ENCODE measurements at places on chromosomes 4 and X.

GRCh38 chrX:15911734-15912550 is 57.3 kb upstream of the AP1S2 start:
- no peak for DNase-seq

DNA sequence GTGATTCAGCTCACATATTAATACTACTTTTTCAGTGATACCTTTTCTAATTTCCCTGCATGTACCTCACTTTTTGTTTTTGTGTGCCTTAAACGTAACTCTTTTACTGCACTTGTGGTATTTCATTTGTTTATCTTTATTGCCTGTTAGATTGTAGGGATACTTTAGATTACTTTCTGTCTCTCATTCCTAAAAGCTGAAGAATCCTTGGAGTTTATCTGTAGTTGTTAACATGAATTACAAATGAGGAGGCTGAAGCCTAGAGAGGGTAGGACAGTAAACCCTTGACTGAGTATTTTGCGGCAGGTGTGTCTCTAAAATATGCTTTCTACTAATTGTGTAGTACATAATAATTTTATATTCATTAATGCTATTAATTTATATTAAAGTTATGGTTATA is 34.9 kb downstream of the BMP2K start:
- DNase-seq: no peak

- no peak for DNase-seq
Measured at GRCh38 chr4:1534876-1535526, 128.8 kb upstream of the NKX1-1 start.

DNA sequence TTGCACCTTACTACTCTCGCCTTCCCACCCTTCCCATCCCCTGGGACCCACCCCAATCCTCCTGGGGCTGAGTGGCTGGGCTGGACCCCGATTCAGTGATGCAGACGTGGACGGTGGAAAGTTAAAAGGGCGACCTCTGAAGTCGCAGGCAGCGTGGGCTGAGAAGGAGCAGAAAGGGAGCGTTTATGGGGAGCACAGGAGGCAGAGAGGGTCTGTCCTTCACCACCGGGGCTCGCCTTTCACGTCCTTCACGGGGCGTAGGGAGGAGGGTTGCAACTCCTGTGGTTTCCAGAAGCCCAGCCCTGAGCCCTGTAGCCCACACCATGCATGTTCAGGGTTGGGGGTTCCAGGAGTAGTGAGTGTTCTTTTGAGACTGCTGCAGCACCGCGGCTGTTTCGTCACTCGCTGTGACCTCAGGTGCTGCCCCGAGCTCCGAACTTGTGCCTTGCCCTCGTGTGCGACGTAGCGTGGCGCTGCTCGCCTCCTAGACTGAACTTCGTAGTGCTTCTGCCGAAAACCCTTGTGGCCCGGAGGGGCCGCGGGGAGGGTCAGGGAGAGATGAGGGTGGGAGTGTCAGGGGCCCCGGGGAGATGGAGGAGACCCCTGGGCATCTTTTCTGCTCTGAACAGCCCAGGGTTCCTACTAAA is 1.6 kb downstream of the NHS start:
- DNase-seq: no peak

- no peak for DNase-seq
Measured at GRCh38 chr4:4428966-4429875, 42.3 kb downstream of the NSG1 start.

DNA sequence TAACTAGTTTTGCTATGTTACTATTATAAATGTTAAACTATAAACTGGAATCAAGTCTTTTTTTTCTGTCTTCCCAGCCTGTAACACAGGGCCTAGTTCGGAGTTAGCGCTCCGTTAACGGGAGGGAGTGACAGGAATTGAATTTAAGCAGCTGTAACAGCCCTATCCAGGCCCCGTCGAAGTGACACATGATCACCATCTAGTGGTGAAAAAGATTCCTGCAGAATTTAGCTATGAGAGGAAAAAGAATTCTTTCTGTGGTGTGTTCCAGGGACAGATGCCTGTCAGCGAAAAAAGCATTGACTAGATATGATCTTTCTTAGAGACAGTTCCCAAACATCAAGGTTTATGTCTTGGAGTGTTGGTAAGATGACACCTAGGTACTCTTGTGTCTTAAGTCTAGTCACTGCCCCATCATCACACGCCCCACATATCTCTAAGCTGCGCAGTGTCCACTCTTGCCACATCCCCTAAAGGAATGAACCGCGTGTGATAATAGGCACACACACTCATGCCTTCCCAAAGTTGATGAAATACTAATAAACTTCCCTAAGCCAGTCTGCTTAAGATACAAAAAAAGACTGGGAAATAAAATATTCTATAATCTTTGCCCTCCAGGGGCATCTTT is 2.1 kb downstream of the GAB3 start:
- peak; percentile 80 for DNase-seq

- DNase-seq: no peak
Measured at GRCh38 chrX:482192-482701, 95.5 kb upstream of the PPP2R3B start.

DNA sequence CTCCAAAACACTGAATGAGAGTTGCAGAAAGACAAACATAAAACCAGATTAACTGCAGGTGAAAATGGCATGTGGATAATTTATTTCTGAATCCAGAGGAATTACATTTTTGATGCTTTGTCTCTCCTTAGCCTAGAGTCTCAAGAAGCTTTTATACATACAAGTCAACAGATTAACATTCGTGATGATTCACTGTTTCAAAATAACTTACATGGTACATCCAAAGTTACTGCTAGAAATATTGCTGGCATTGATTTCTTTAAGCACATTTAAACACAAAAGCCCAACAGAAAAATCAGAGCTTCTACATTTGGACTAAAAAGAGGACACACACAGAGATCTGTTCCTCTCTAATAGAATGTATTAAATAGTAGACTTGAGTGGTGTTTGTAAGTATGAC is 105.6 kb downstream of the AMELX start:
- no peak for DNase-seq

DNA sequence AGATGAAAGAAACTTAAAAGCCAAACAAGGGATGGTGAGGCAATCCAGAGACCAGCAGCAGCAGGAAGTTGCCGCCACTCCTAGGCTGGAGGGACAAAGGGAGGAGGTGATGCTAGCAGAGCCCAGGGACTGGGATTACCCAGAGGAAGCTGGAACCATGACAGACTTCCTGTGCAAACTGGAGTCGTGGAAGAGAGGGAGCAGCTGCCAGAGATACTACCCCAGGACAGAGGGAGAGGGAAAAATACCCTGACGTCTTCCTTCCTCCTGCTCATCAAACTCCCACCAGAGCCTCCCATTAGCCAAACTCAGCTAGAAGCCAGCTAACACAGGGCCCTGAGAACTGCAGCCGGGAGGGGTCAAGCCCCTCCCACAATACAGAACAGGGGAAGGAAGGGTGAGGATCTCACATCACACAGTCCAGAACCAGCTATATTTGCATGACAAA is 101.2 kb upstream of the KLF3 start:
- DNase-seq: no peak

GRCh38 chr4:137514406-137515111 is 17.7 kb downstream of the PCDH18 start:
- no peak for DNase-seq

DNA sequence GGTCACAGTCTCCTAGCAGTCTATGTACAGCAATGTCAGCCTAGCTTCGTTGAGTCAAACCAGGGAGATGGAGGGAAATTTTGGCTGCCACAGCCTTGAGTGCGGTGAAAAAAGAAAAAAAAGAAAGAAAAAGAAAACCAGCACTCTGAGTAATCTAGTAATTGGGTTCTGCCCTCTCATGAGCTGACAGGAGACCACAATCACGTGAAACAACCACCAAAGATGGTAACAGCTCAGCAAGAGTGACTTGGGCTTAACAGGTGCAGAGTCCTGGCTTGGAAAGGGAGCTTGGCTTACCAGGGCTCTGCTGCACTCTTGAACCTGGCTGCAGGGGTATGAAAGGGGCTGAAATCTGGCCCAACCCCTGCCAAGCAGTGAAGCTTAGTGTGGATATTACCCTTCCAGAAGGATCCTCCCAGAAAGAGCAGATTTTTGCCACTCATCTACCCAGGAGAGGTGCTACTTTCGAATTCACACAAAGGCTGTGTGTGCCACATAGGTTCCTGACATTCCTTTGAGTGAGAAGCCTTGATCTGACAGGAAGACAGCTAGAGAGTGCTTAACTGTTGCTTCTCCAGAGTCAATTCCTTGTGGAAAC is 350.3 kb downstream of the PTTG2 start:
- DNase-seq: peak; percentile 82

DNA sequence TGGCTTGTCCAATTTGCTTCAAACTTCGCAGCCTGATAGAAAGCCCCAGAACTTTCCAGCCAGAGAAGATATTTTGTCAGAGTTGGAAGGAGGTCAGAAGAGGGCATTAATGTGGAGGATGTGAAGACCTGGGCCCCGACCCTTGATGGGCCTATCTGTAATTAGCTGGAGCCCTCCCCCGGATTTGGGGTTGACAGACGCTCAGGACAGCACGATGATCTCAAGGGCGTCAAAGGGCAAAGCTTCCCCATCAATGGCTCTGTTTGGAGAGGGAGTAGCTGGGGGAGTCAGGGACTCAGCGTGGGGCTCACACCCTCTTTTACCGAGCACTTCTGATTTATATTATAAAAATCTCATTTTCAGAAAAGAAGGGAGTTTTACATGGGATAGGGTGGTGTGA is 59.0 kb upstream of the PPP2R3B start:
- DNase-seq: no peak

- no peak for DNase-seq
Measured at GRCh38 chr4:104436542-104436941, 58.2 kb downstream of the CXXC4 start.

DNA sequence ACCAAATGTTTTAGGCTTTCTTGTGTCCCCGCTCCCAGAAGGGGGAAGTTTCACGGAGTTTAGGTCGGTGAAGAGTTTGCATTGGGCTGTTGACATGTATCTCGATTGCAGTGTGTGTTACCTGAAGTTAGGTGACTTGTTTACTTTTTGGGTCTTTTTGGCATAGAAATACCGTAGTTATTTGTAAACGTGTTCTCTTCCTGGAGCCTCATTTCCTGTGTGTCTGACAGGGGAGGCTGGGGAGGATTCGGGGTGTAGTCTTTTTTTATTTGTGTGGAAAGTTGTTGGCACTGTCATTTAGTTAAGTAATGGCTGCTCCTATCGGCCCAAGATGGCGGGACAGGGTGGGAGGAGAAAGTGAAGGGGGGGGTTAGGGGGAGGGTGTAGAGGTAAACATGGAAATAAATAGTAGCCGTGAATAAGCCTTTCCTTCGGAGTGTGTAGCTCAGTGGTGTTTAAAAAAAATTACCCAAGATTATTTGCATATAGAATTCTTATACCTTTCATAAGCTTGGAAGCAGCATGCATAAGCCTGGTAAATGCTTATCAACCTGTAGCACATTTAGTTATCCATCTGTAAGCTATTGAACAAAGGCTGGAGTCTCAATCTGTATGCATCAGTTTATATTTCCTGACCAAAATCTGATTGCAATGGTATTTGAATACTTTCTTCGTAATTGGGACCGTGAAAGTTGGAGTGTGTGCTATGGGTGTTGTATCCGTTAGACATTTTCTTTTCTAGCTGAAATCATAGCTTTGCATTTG is 1.6 kb downstream of the KDM6A start:
- peak; percentile 28 for DNase-seq

DNA sequence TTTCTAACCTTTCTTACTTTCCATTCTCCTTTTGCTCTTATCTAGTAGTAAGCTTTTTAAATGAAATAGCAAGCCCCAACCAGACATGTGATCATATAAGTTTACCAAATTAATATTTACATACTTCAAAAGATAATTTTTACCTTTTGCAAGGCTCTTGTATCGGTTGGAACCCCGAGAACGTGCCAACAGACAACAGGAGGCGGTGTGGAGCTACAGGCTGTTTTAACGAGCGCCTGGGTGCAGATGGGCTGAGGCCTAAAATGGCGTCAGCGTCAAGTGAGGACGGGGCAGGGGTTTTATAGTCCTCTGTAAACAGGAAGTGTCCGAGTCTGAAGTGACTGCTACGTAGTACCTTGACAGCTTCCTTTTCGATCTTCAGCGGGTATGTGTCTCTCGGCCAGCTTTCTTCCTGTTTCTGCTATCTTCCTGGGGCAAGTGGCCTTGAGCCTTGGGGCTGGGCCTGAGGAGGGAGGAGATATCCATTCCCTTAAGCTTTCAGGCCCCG is 342.7 kb downstream of the GALNTL6 start:
- no peak for DNase-seq

DNA sequence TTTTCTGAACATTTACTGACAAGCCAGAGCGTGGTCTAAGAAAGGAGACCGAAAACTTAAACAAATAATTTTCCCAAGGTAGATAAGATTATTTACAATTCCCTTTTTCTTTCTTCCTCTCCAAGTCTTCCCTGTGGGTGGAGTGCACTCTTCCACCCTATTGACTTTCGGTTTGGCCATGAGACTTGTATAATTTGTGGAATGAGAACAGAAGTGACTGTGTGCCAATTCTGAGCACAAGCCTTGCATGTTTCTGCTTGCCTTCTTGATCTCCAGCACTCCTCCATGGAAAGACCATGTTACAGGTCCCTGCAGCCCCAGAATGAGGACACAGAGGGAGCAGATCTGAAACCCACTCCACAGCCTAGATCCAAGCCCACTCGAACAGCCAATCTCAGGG is 150.0 kb upstream of the HPGD start:
- DNase-seq: no peak

GRCh38 chr4:186792728-186793366 is 69.2 kb upstream of the FAT1 start:
- DNase-seq: no peak

- no peak for DNase-seq
Measured at GRCh38 chr4:66212489-66212888, 542.2 kb upstream of the EPHA5 start.

DNA sequence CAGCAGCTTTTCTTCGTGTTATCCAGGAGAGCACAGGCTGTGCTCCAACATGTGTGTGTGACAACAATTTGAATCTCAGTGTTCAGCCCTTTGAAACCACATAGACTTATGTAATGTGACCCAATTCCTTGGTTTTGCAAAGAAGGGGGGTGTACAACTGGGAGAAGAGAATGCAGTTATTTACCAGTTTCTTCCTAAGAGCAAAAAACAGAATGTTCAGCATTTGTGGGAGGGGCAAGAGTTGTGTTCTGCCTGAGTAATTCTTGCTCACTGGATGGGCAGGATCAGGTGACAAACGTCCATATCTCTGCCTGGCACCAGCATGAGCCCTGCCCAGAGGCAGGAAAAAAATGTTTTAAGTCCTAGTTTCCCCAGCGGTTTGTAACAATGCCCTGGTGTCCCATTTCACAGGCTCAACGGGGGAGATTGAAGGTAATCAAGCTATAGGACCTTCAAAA is 72.0 kb downstream of the PRPS1 start:
- DNase-seq: no peak

GRCh38 chrX:138885886-138886285 is 174.4 kb upstream of the FGF13 start:
- no peak for DNase-seq
